ENCODE measurements at places on chromosomes 11 and 22.

DNA sequence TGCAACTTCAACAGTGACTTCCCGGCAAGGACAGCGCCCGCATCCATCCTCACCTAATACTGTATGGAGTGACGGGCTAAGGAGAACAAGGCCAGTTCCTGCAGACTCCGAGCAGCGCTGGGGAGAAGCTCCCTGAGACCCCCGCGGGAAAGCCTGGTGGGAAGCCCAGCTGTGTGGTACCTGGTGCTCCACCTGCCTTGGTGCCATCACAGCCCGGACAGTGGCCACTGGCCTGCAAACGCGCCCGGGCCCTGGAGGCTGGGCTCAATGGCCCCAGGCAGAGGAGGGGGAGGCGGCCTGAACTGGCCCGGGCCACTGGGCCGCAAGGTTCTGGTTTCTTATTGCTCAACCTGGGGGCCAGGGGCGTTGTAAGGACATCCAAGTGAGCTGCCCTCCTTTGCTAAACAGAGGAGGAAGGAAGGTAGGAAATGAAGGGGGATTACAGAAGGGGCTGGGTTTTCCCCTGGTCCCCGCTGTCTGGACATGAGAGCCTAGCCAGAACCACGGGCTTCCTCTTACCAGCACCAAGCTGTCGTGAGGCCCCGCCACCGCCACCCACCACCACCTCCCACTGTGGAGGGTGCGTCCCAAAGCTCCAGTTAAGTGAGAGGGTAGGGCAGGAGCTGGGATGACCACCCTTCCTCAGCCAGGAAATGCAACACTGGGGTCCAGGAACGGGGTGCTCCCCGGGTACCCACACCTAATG lies 8.5 kb upstream of the CDC42BPG start:
- no peak for DNase-seq

- no peak for DNase-seq
Measured at GRCh38 chr11:96763244-96763643, 373.4 kb downstream of the JRKL start.

DNA sequence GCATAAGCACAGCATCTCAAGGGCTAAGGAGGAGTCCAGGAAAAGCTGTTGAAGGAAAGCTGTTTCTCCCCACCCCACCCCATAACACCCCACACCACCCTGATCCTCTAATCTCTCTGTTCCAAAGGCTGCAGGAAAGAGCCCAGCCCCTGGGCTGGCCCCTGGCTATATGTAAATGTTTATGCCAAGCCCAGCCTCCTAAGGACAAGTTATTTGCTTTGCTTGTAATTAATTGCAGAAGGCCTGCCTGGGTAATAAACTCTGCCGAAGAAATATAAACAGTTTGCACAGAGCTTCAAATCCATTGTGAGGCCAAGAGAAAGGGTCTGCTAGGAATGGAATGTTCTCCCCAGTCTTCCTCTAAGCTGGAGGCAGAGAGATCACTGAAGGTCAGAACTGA lies 21.2 kb downstream of the ARRB1 start:
- no peak for DNase-seq

DNA sequence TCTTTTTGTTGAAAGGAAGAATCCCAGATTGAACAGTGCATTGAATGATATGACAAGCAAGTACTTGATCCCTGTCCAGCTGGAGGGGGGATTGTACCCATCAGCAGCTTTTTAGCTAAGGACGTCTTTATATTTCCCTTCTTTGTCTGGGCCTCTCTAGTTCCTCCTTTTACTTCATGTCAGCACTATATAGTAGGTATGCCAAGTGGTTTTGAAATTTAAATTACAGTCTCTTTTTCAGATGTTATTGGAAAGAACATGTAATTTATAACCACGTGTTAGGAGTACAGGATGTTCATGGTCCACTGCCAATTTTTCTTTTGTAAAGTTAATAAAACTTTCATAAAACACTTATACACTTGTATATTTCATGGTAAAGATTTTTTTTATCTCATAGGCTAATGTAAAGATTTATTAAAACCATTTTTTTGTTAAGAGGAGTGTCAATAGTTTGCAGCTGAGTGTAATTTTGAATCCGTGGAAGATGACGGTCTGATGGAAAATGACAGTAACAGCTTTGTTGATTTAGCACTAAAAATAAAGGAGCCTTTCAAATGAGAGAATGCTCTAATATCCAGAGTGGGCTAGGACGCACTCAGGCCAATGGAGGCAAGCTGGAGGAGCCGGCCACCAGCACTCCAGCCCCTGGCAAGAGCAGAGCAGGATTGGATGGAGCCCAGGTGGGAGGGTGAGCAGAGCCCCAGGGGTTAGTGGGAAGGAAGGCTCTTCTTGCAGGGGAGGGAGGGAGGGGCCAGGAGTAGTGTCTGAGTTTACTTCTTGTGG lies 488.3 kb downstream of the INSC start:
- no peak for DNase-seq

DNA sequence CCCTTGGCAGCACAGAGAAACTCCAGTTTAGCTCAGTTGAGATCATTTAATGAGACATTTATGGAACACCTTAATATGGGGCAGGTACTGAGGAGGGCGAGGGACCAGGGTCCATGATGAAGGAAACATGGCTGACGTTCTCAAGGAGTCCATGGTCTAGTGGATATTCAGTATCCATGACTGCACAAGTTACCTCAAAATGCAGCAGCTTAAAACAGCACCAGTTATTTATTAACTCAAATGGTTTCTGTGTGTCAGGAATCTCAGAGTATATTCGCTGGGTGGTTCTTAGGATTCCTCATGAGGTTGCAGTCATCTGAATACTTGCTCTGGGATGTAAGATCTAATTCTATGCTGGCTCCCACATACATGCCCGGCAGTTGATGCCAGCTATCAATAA lies 346.8 kb downstream of the LARGE1 start:
- no peak for DNase-seq
